ENCODE measurements at places on chromosomes 1 and 21.

- DNase-seq, result no peak
Observed at GRCh38 chr1:48196237-48196636, 26.3 kb upstream of the SLC5A9 start.

- no peak for DNase-seq
Observed at GRCh38 chr1:31831397-31832378, 15.9 kb upstream of the SPOCD1 start.

GRCh38 chr21:41228958-41229357 is 61.0 kb downstream of the BACE2 start:
- DNase-seq, result no peak

DNA sequence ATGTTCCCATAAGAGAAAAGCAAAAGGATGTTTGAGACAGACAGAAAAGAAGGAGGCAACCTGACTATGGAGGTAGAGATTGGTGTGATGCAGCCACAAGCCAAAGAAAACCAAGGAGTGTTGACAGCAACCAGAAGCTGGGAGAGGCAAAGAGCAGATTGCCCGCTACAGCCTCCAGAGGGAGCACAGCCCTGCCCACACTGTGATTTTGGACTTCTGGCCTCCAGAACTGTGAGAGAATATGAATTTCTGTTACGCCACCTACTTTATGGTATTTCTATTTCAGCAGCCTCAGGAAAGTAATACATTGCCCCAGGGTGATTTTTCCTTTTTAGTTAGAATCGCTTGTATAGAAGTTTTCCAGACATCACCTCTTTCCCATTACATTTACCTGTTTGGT is 28.4 kb downstream of the SLAMF6 start:
- no peak for DNase-seq

- no peak for DNase-seq
Observed at GRCh38 chr21:31531967-31532366, 127.5 kb upstream of the SOD1 start.

DNA sequence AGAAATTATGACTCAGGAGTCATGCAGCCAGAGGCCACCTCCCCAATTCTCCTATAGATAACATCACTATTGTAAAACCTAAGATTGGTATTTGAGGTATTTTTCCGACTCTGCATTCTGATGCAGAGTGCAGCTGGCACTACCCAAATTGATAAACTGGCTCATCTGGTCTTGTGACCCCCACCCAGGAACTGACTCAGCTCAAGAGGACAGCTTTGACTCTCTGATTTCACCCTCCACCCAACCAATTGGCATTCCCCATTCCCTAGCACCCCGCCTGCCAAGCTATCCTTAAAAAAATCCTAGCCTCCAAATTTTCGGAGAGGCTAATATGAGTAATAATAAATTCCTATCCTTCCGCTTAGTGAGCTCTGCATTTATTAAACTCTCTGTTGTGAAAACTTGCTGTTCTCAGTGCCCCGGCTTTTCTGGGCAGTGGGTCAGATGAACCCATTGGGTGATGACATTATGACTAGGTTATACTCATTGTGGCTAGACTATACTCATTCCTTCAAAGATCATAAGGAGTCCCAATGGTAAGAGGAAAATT is 39.4 kb upstream of the EPS15 start:
- no peak for DNase-seq

GRCh38 chr1:55530749-55531478 is 315.8 kb upstream of the USP24 start:
- DNase-seq, result no peak

DNA sequence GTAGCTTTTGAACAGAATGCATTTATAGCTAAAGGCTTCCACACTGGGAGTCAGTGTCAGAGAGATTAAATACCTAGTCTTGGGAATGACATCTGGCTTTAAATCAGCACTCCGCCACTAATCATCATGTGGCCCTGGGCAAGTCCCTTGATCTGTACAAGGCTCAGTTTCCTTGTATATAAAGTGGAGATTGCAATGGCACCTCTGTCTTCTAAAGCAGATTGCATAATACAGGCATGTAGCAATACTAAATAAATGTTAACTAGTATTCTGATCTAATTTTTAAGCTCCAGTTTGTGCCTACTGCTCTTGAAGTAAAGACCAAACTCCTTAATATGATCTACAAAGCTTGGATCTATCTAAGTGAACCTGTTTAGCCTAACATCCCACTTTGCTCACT is 249.4 kb downstream of the PLPP3 start:
- no peak for DNase-seq

GRCh38 chr1:161382214-161383019 is 14.7 kb upstream of the CFAP126 start:
- no peak for DNase-seq

- DNase-seq, result no peak
Observed at GRCh38 chr1:217498209-217498608, 132.7 kb downstream of the GPATCH2 start.

- no peak for DNase-seq
Observed at GRCh38 chr21:16838331-16838730, 674.5 kb upstream of the CXADR start.

Data from stimulated activated CD4-positive, alpha-beta T cell treated with anti-CD3 and anti-CD28 coated beads, Interleukin-1b, Interleukin-23, amount 100 ng/mL, for 1 hour (primary cell).